ENCODE measurements at places on chromosomes 16 and 17.

GRCh38 chr16:8502446-8502845 is 87.9 kb downstream of the TMEM114 start:
- no peak overlapping the region for H3K27ac ChIP-seq
- H3K27me3 ChIP-seq = no peaks in the 10 kb centered on the region

- peak overlapping the region; percentile 97 for H3K4me3 ChIP-seq
- no peaks in the 10 kb centered on the region for H3K27me3 ChIP-seq
- peak overlapping the region; percentile 45 for H3K27ac ChIP-seq
- H3K4me1 ChIP-seq = peaks cover 15% of the 10 kb centered on the region
- no peak for DNase-seq
These were observed 480 bp downstream of the TSR3 start for GRCh38 chr16:1351215-1351581.

GRCh38 chr17:48484256-48484655 is 46.6 kb downstream of the HOXB1 start:
- peak; percentile 55 for DNase-seq
- H3K4me3 ChIP-seq = peak overlapping the region; percentile 16
- H3K27ac ChIP-seq = peak overlapping the region; percentile 93
- no peaks in the 10 kb centered on the region for H3K36me3 ChIP-seq
- peaks cover 53% of the 10 kb centered on the region for H3K4me1 ChIP-seq
- H3K27me3 ChIP-seq = no peaks in the 10 kb centered on the region

GRCh38 chr16:19419698-19420075 is 2.0 kb downstream of the TMC5 start:
- no peaks in the 10 kb centered on the region for H3K27me3 ChIP-seq
- H3K4me1 ChIP-seq = no peaks in the 10 kb centered on the region
- no peaks in the 10 kb centered on the region for H3K36me3 ChIP-seq
- no peak overlapping the region for H3K4me3 ChIP-seq

GRCh38 chr16:88466175-88466862 is 13.2 kb downstream of the ZFPM1 start:
- H3K36me3 ChIP-seq = no peaks in the 10 kb centered on the region
- no peaks in the 10 kb centered on the region for H3K4me1 ChIP-seq
- no peak overlapping the region for H3K27ac ChIP-seq
- no peak overlapping the region for H3K4me3 ChIP-seq

DNA sequence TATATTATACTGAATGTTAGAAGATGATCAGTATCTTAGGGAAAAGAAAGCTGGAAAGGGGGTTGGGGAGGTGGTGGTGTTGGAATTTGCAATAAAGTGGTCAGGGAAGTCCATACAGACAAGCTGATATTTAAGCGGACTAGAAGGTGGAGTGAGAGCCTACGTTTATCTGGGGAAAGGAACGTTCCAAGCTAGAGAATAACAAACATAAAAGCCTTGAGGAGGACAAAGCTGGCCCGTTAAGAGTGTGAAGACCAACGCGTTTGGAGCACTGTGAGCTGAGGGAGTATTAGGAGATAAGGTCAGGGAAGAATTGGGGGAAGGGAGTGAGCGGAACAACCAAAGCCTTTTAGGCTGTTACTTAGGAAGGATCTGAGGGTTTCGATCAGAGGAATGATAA is 1.4 kb downstream of the DDX42 start:
- H3K27ac ChIP-seq = peak overlapping the region; percentile 98
- peaks cover 29% of the 10 kb centered on the region for H3K36me3 ChIP-seq
- peak overlapping the region; percentile 81 for H3K4me3 ChIP-seq
- DNase-seq = no peak

GRCh38 chr17:64403881-64404460 is 13.3 kb upstream of the PECAM1 start:
- no peaks in the 10 kb centered on the region for H3K36me3 ChIP-seq
- H3K4me3 ChIP-seq = no peak overlapping the region
- H3K27ac ChIP-seq = no peak overlapping the region
- no peak for DNase-seq
- no peaks in the 10 kb centered on the region for H3K27me3 ChIP-seq

DNA sequence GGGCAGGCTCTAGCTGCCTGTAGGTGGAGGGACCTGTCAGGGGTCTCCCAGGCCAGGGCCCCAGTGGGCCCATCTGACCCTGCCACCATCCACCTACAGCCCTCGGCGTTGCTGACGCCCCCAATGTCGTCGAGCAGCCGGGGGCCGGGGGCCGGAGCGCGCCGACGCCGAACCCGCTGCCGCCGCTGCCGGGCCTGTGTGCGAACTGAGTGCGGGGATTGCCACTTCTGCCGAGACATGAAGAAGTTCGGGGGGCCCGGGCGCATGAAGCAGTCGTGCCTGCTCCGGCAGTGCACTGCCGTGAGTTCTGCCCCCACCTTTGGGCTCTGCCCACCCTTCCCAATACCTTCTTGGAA is 2.2 kb downstream of the FBXL19 start:
- H3K4me1 ChIP-seq = peaks cover 18% of the 10 kb centered on the region
- peaks cover 31% of the 10 kb centered on the region for H3K36me3 ChIP-seq
- no peaks in the 10 kb centered on the region for H3K27me3 ChIP-seq
- no peak overlapping the region for H3K4me3 ChIP-seq
- peak; percentile 66 for DNase-seq

DNA sequence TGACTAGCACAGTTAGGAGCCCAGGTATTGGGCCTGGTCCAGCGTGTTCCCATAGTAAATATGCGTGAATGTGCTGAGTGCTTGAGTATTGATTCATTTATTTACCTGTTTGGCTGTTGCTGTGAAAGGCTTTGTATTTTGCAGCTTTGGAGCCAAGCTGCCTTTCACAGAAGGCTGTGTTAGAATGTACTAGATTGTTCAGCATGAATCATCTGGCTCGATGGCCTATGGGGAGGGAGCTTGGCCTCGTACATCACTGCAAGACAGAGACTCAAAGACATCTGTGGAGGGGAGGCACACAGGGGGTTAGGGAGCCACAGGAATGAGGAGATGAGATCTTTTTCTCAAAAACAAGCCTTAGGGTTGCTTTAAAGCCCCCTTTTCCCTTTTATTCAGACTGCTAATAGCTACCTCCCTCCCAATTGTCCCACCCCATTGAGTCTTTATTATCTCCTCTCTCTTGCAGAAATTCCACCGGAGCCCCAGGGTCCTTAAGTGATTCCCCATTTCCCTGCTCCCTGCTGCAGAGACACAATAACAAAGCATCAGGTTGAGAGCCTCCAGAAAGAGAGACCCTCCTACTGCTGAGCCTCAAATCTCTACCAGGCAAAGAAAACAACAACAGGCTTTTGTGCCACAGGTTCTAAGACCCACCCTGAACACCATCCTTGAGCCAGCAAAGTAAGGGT is 307.2 kb downstream of the ABCC12 start:
- H3K27me3 ChIP-seq = no peaks in the 10 kb centered on the region
- no peaks in the 10 kb centered on the region for H3K4me1 ChIP-seq
- H3K36me3 ChIP-seq = no peaks in the 10 kb centered on the region
- H3K4me3 ChIP-seq = no peak overlapping the region

DNA sequence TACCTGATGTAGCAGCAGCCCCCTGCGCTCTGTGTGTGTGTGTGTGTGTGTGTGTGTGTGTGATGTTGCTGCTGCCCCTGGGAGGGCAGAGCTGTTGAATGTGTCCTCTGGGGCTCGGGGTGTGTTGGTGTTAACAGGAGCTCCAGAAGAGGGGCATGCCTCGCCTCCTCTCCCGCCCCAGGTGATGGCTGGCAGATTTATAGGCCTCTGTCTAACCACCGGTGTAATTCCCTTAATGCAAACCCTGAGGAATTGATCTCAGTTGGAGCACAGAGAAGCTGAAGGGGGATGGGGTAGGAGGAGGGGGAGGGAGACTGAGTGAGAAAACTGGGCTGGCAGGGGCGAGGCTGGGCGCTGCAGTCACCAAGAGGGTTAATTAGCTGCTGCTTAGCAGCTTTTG is 10.0 kb downstream of the CACNA1G start:
- H3K4me1 ChIP-seq = no peaks in the 10 kb centered on the region
- H3K4me3 ChIP-seq = no peak overlapping the region
- no peak for DNase-seq
- no peak overlapping the region for H3K27ac ChIP-seq

- H3K27ac ChIP-seq = no peak overlapping the region
- no peaks in the 10 kb centered on the region for H3K36me3 ChIP-seq
- H3K27me3 ChIP-seq = peaks cover 30% of the 10 kb centered on the region
- no peak for DNase-seq
These were observed 11.8 kb upstream of the TEKT1 start for GRCh38 chr17:6843241-6843880.

DNA sequence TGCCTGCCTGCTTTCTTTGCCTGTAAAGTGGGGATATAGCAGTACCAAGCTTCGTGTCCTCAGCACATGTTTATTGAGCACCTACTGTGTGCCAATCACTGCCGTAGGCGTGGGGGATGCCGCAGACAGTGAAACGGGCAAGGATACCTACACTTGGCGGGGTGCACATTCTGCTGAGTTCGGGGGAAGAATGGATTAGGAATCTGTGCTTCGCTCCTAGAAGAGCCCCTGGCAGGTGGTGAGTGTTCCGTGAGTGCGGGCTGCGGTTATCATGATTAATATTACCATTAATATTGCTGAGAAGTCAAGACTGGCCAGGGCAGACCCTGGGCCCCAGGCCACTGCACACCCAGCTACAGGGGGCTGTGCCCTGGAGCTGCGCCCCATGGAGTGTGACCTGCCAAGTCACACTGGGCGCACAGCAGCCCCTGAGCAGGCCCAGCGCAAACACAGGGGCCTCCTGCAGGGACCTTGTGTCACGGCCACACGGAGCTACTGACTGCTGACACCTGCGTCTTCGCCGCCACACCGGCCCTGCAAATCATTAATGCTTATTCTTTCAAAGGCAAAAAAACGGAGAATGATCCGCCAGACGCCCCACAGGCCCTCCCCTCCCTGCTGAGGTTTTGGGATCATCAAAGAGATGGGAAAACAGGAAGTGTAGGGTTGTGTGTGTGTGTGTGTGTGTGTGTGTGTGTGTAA is 213.4 kb upstream of the GSE1 start:
- no peaks in the 10 kb centered on the region for H3K36me3 ChIP-seq
- no peak for DNase-seq
- H3K27me3 ChIP-seq = no peaks in the 10 kb centered on the region
- H3K4me1 ChIP-seq = peaks cover 31% of the 10 kb centered on the region

DNA sequence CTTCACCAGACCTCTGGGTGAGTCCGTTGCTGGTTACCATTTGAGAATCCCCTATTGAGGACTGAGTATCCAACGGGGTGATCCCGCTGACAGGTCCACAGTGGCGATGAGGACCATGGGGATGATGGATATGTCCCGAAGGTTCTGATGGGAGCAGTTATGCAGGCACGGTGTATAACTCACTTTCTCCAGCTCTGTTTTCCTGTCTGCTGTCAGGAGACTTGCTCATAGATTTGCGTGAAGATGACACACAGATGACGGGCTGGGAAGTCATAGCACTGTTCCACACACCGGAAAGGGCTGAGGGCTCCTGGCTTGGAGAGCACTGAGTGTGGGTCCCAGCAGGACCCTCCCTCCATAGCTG is 22.2 kb upstream of the ADCY7 start:
- peaks cover 3% of the 10 kb centered on the region for H3K36me3 ChIP-seq
- DNase-seq = peak; percentile 92
- H3K4me3 ChIP-seq = no peak overlapping the region
- H3K27ac ChIP-seq = no peak overlapping the region
- H3K4me1 ChIP-seq = peaks cover 18% of the 10 kb centered on the region
- H3K27me3 ChIP-seq = no peaks in the 10 kb centered on the region

- no peaks in the 10 kb centered on the region for H3K27me3 ChIP-seq
- peak; percentile 52 for DNase-seq
- no peaks in the 10 kb centered on the region for H3K36me3 ChIP-seq
- H3K27ac ChIP-seq = no peak overlapping the region
- H3K4me3 ChIP-seq = no peak overlapping the region
- H3K4me1 ChIP-seq = peaks cover 26% of the 10 kb centered on the region
These were observed 144.1 kb downstream of the RAB11FIP4 start for GRCh38 chr17:31535581-31535981.

DNA sequence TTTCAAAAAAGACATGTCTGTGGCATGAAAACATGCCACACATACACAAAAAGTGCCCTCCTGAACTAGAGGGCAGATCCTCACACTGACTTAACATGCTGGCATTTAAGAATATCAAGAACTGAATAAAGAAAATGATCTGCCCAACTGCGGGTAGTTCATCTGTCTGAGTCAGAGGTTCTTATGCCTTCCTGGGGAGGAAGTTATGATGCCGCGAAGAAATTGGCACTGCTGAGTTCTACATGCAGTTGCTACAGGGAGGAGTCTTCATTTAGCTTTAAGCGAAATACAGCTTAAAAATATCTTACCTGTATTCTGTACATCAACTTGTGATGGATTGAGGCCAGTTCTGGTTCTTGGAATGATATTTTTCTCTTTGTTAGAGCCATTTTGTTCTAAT is 6.3 kb downstream of the ALDH3A2 start:
- no peak for DNase-seq
- H3K36me3 ChIP-seq = peaks cover 25% of the 10 kb centered on the region
- no peak overlapping the region for H3K4me3 ChIP-seq
- H3K27ac ChIP-seq = no peak overlapping the region

GRCh38 chr17:81923302-81924260 is 4.0 kb downstream of the MAFG start:
- no peaks in the 10 kb centered on the region for H3K27me3 ChIP-seq
- peaks cover 35% of the 10 kb centered on the region for H3K36me3 ChIP-seq
- H3K4me3 ChIP-seq = peak overlapping the region; percentile 64
- H3K4me1 ChIP-seq = peaks cover 21% of the 10 kb centered on the region
- H3K27ac ChIP-seq = peak overlapping the region; percentile 80

DNA sequence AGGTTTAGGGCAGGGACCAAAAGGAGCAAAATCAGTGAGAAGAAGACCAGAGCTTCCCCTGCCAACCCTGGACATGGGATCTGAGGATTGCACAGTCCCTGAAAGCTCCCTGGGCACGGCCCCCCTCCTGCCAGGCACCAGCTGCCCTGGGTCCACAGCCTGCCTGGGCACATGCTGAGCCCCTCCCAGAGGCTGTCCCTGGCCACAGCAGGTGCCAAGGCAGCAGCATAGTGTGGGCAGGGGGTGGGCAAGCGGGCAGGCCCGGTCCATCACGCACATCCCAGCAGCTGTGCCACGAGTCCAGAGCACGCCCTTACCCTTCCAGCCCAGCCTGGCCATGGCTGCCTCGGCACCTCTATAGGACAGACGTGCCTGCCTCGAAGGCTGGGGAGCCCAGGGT is 12.7 kb downstream of the SCN4A start:
- no peaks in the 10 kb centered on the region for H3K4me1 ChIP-seq
- no peak overlapping the region for H3K4me3 ChIP-seq
- peak; percentile 51 for DNase-seq
- no peaks in the 10 kb centered on the region for H3K27me3 ChIP-seq
- no peaks in the 10 kb centered on the region for H3K36me3 ChIP-seq

DNA sequence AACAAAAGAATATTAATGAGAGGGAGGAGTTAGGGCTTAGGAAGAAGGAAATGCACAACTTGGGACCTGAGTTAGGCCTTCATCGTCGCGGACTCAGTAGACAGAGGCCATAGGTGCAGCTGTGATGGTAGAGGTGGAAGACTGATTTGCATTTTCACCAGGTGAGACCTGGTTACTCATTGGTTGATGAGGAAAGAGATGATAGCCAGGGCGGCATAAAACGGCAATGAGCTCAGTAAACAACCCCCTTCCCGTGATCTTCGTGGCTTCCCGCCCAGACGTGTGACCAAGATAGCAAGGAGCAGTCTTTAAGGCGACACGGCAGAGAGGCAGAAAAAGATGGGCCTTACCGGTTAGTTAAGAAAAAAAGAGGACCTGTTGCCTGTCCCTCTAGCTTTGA is at the start of gene TMC5:
TMC5 (plus strand) TSS at position 244 of the 400 bp plus-strand sequence. CDS start 22,156 bp downstream, outside the sequence.
- H3K4me1 ChIP-seq = no peaks in the 10 kb centered on the region
- H3K36me3 ChIP-seq = no peaks in the 10 kb centered on the region
- DNase-seq = no peak
- H3K27ac ChIP-seq = no peak within 1 kb of the TSS
